ENCODE measurements at places on chromosomes 16 and 17.

- DNase-seq, result no peak
Observed at GRCh38 chr17:76461765-76462555, 5.4 kb upstream of the AANAT start.

- no peak for DNase-seq
Observed at GRCh38 chr16:31286421-31287032, 26.8 kb downstream of the ITGAM start.

- DNase-seq, result no peak
Observed at GRCh38 chr17:75032720-75033280, 14.0 kb downstream of the ATP5PD start.

DNA sequence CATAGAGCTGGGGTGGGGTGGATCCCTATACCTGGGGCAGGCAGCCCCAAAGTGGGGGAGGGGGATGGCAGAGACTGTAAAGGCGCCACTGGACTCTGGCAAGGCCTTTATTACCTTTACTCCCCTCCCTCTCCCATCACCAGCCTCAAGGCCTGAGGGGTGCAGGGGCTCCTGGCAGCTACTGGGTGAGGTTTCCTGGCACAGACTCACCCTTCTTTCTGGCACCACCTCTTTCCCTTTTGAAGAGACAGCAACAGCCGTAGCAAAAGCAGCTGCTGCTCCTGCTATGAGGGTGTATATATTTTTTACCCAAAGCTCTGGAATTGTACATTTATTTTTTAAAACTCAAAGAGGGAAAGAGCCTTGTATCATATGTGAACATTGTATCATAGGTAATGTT is 17.6 kb downstream of the RAPGEFL1 start:
- no peak for DNase-seq

- DNase-seq, result no peak
Observed at GRCh38 chr17:60164697-60165096, 14.9 kb downstream of the CA4 start.

DNA sequence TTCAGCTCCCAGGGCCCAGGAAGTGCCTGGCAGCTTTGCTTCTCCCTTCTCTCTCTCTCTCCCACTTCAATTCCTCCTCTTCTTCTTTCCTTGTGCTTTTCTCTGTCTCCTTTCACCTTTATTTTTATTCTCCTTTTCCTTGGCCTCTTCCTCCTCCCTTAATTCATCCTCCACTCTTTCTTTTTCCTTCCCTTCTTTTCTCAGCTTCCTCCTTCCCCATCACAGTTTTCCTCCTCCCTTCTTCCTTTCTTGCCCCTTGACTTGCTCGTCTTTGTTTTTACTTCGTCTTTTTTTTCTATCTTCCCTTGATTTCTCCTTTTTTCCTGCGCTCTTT is 99.4 kb upstream of the LHX1 start:
- DNase-seq, result no peak

- no peak for DNase-seq
Observed at GRCh38 chr16:30491744-30492308, 19.3 kb downstream of the ITGAL start.

- DNase-seq, result no peak
Observed at GRCh38 chr16:66490774-66491715, 58.9 kb downstream of the TK2 start.

Data from activated CD8-positive, alpha-beta memory T cell treated with anti-CD3 and anti-CD28 coated beads for 4 hours (primary cell).